Psoas muscle (tissue), 8 donors: ENCODE measurements at places on chromosomes 7 and 10.

DNA sequence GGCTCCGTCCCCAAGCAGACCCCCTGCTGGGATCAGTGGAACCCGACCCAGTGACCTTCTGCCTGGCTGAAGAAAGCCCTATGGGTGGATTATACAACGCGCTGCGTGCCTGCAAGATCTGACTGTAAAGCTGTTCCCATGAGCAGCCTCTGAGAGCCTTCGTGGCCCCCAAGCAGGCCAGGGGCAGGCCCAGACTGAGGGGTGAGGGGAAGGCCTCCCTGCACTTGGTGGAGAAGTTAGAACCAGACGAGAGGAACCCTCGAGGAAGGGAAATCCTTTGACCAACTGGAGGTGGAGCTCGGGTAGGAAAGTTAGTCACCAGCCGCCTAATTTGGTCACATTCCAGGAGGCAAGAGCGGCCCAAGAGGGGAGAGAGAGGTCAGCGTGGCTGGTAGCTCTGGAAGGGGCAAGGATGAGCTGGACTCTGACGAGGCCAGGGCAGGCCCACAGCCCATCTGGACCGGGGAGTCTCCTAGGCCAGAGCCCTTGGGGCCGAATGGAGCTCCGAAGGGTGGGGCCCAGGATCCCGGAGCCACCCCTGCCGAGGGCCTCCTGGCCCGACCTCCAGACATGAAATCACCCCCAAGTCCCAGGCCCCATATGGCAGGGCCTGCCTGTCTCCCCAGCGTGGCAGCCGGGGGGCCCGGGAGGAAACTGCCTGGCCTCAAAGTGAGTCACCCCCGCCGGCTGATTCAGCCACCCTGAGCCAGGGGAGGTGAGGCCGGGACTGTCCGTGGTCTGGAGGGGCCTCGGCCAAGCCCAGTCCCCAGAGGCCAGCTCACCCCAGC is 23.3 kb upstream of the PDGFA start:
- no peak for DNase-seq

DNA sequence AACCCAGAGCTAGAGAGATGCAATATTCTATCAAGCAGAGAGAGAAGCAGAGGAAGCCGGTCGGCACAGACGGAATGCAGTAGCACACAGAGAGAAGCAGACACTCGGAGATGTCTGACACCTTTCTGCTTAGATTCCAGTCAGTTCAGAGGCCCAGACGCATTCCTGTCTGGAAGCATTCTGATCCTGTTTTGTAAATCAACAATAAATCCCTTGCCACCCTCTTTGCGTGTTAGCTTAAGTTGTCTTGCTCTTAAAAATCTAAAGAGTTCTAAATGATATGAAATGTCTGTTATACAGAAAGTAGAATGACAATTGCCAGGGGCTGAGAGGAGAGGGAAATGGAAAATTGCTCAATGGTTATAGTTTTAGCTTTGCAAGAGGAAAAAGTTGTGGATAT is 27.4 kb upstream of the ATRNL1 start:
- DNase-seq, result no peak

- DNase-seq, result no peak
Measured at GRCh38 chr10:87546210-87546609, 41.5 kb downstream of the MINPP1 start.

DNA sequence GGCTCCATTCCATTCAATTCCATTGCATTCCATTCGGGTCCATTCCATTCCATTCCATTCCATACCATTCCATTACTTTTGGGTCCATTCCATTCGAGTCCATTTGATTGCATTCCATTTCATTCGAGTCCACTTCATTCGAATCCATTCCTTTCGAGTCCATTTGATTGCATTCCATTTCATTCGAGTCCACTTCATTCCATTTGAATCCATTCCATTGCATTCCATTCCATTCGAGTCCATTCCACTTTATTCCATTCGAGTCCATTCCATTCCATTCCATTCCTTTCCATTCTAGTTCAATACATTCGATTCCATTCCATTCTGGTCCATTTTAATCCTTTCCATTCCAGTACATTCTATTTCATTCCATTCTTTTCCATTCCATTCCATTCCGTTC is 334.0 kb downstream of the ZNF33B start:
- no peak for DNase-seq

DNA sequence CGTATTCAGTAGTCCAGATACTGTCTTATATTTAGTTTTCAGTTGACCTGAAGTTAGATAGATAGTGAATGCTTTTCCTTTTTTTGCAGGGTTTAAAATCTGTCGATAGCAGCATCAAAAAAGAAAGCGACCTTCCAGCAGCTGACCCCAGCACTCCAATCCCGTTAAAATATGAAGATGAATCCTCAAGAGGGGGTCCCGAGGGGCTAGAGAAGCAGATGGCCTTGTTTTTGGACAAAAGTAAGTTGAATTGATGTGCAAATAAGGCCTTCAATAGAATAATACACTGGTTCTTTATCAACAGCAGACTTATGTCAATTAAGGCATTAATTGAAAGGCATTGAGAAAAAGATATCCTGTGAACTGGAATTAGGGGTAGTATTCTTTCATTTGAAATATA is 18.7 kb downstream of the EDRF1 start:
- DNase-seq, result no peak

DNA sequence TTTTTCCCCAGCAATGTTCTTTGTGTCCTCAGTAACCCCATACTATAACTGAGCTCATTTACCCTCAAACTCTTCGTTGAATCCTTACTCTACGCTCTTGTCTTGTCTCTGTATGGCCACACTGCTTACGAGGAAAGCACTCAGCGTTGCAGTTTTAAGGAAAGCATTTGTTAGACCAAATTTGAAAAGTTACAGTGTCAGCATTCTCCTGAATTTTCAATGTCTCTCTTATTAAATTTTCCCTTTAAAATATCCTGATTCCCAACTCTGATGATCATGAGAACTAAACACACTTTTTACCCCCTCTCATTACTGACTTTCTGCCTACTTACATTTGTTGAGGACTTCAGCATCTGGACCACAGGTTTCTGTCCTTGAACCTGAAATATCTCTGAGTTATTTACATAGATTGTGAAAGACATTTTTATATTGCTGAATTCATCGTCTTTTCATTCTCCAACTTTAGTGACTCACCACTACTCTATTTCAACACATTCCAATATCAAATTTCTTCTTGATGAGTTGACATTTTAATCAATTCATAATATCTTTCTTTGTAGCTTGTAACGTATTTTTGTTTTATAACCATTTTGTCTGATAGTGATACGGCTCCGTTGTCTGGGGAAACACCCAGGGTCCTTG is 19.8 kb upstream of the VWDE start:
- DNase-seq, result no peak

DNA sequence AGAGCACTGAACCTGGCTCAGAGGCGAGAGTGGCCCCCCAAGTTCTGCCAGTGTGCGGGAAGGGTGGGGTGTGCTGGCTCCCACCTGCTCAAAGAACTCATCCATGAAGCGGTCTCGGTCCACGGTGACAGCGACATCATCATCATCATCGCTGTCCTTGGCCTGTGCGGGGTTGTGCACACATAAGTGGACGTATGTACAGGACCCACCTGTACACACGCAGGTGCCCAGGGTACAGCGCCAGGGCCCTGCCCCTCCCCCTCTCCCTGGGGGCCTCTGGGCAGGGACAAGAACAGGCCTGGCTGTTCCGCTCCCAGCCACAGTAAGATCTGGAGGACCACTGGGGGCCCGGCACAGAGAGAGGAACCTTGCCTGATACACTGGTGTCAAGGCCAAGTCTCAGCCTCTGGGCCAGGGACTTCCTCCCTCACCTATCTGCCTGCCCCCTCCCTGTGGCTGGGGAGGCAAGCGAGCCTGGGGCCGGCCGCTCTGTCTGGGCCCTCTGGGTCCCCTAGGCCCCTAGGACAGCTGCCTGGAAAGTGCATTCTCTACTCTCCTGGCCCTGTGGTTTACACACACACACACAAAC is 10.4 kb downstream of the STX1A start:
- DNase-seq, result no peak

DNA sequence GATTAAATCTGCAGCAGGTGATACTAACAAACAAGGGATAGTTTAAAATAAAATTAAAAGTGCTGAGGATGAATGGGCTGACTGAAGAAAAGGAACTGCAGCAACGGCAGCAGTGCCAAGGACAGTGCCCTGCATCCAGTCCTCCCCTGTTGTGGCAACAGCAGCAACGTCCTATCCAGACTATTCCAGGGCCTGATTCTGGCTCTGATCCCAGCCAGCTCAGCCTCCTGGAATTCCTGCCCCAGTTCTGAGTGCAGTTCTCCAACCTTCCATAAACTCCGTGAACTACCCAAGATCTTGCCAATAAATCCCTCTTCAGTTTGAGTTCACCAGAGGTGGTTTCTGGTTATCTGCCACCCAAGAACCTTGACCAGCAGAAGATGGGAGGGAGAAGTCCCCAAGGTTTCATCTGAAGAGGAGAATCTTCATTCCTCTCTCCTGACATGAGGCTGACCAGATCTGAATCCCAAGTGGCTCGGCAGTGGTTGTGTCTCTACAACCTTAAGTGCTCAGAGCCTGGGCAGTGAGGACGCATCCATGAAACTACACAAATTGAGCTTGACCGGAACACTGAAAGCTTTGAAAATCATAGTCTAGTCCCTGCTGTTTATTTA is 115.8 kb downstream of the SORBS1 start:
- DNase-seq, result peak; percentile 89

GRCh38 chr7:131521651-131522163 is 34.7 kb downstream of the PODXL start:
- DNase-seq, result no peak
